ENCODE measurements at places on chromosomes 1 and 21.

DNA sequence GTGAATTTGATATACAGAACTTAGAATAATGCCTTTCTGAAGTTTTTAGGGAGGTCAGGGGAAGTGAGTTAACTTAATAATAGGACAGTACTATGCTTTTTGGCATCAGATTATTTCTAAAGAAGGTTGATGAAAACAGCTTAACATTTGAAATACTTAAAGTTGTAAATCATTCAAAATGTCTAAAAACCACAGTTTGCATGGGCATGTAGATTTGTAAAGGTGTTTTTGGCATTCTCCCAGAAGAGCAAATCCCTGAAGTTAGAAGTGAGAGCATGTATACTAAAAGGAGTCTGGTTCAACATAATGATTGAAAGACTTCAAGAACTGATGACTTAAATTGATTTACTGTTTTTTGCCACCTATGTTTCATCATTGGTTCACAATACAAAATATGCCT, 6.7 kb downstream of the DR1 start:
- no peak for DNase-seq

DNA sequence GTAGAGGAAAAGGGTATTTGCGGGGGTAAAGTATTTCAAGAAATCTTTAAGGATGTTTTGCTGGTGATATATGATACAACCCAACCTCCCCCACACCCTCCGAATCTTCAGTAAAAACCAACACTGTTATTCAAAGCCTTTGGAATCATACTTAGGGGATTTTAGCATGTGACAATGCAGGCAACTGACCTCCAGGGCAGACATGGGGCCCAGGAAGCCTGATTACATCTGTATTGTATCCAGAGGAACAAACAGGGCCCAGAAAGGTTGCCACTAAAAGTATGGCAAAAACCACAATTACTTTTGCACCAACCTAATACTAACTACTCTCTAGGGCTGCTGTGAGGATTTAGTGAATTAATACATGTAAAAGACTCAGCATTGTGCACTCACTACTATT, 43.9 kb upstream of the CNN3 start:
- peak; percentile 33 for DNase-seq

DNA sequence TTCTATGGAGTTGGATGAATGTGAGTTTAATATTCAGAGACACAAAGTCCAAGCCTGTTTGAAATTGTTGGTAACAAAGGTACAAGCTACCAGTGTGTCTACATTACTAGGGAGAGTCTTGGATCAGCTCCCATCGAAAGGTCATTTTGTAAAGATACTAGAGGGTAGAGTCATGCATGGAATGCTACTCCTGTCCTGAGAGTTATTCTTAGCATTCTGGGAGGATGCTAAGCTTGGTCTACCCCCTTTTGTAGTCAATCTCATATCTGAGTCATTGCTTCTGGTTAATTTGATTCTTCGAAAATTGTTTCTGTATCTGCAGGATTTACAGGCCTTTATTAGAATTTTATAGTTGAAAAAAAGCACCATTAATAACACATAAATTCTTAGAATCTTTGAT, 240.2 kb downstream of the ST6GALNAC3 start:
- DNase-seq = no peak

DNA sequence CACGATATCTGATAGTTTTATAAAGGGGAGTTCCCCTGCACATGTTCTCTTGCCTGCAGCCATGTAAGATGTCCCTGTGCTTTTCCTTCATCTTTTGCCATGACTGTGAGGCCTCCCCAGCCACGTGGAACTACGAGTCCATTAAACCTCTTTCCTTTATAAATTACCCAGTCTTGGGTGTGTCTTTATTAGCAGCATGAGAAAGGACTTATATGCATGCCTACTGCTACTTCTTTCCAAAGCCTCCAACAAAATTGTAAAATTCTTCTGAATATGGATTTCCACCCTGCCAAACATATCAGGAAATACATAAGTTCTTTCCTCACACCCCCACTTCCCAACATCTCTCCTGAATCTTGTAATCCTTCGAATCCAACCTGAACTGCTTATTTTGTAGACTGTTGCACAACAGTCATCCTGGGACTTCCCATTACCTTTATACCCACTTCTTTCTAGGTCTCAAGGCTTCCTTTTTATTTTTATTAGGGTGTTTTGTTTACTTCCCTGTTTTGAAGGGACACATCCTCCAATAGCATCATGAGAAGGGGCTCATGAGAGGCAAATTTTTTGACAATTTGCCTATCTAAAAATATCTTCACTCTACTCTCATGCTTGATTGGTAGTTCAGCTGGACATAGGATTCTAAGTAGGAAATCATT, 67.5 kb upstream of the MUTYH start:
- DNase-seq = no peak

GRCh38 chr1:223504741-223505140, 111.5 kb downstream of the CCDC185 start:
- no peak for DNase-seq

- no peak for DNase-seq
These were observed 70.4 kb upstream of the UBE2U start for GRCh38 chr1:64133036-64133435.

- no peak for DNase-seq
These were observed 8.7 kb downstream of the DNAJC6 start for GRCh38 chr1:65317866-65318653.

GRCh38 chr1:212827831-212828278, 19.6 kb downstream of the SPATA45 start:
- no peak for DNase-seq

- DNase-seq = no peak
These were observed 515.1 kb upstream of the PTBP2 start for GRCh38 chr1:96206451-96206850.

DNA sequence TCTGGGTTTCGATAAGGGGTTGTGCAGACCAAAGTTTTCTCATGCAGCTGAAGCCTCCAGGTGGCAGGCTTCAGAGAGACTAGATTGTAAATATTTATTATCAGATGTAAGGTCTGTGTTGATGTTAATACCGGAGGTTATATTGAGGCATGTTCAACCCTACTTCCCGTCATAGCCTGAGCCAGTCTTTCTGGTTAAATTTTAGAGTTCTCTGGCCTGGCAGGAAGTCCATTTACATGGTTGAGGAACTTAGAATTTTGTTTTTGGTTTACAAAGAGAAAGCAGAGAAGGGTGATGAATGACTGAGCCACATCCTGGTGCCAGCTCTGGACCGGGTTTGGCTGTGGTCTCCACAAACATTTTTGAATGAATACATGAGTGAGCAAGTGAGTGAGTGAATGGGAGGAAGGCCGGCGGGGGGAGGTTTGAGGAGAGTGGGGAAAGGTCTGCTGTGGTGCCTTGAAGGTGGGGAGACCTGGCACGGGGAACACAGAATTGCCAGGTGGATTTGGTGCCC, 218.5 kb downstream of the DISC1 start:
- no peak for DNase-seq

- DNase-seq = no peak
These were observed 5.2 kb downstream of the SUSD4 start for GRCh38 chr1:223358826-223359225.

- DNase-seq = no peak
These were observed 20.6 kb upstream of the PGD start for GRCh38 chr1:10378081-10378841.

DNA sequence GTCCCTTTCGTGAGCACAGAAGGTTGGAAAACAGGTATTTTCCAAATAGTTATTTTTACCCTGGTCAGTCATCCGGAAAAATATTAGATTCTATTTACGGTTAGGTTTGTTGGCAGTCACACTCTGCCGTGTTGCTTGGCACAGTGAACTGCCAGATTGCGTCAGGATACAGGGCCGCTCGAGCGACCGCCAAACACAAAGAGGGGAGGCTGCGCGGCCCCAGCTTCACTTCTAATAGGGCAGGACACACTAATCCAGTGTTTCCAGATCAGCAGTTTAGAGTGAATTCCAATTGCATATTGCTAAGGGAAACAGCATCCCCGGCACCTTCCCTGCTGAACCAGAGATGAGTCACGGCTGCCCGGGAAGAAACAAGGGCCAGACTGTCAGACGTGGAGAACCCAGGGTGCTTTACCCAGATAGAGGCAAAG, 22.9 kb downstream of the UMODL1 start:
- no peak for DNase-seq

DNA sequence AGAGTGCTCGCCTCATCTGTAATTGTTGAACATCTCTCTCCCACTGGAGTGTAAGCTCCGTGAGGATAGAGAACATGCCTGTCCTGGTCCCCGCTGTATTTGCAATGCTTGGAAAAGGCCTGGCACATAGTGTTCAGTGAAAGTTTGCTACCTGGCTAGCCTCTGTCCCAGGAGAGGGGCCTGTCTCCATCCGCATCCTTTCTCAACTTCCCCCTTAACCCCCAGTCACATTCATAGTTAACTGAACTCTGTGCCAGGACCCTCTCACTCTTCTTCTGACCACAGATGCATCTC, 15.2 kb downstream of the SPOCD1 start:
- DNase-seq = no peak

- no peak for DNase-seq
These were observed 149.8 kb upstream of the ARHGEF16 start for GRCh38 chr1:3304692-3305091.

DNA sequence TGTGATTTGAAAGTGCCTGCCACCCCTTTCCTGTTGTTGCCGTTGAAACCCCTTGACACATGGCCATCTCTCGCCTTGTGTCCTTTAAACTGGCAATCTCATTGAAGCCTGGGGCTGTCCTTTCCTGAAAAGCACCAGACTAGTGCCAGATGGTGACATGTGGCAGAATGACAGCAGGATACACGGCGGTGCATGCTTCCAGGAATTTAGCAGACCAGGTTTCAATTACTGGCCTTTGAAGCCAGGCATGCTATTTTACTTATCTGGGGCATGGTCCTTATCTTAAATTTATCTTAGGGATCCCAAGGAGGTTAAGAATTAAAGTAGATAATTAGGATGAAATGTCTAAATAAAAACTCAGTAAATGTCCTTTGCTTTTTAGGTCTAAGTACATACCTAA, 15.2 kb downstream of the PLPPR4 start:
- DNase-seq = no peak

GRCh38 chr1:14103878-14104430, 404.0 kb downstream of the PRDM2 start:
- DNase-seq = no peak

DNA sequence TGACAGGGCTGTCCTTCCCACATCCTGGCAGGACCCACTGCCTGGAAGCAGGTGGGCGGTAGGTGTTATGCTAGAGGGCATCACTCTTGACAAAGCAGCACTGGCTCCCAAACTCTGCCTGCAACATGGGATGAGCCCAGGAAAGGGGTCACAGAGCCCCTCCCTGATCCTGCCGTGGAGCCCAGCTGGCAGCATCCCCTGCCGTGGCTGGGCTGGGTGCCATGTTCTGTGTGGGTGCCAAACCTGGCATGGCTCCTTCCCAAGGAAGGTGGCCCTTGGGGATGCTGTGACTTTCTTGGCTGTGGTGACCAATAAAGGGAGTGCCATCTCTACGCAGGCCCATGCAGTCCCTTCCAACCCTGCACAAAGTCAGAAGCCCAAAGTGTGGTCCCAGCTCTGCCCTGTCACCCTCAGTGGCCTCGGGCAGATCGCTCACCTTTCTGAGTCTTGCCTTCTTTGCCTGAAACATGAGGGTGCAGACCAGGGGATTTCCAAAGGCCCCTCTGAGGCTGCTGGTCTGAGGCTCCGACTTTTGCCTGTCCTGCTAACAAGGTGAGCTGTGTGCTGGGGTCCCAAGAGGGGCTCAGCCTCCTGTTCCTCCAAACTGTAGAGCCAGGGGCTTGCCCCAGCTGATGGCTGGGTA, 6.0 kb downstream of the CDK18 start:
- no peak for DNase-seq

DNA sequence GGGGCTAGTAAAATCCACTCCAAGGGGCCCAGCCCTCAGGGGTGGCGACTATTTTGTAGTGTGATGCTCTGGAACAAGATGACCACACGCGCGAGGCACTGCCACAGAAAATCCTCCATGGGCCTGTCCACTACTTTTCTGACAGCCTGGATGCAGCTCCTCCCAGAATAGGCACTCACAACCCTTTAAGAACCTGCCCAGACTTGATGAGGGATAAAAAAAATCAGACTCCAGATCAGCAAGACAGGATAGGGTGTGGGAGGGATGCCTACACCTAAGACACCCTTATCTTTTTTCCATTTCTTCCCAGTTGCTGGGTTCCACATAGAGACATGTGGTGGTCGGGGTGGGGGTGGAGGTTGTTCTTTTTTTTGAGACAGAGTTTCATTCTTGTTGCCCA, 33.5 kb downstream of the PCAT6 start:
- DNase-seq = no peak

DNA sequence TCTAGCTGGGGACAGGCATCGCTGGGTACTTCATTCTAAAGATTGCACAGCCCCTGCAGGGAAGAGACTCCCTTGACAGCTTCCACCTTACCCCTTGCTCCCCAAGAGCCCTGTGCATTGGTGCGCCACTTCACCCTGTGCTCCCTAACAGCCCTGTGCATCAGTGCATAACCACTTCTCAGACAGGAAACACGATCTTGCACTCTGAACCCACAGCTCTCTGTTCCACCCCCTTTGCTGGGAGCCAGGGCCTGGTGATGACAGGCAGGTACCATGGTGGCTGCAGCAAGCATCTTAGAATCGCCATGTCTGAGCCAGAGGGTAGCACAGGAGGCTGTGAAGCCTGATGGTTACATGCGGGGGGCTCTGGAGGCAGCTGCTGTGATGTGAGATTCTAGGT, 5.0 kb downstream of the ALPL start:
- DNase-seq = no peak

- DNase-seq = no peak
These were observed 290.9 kb downstream of the LRRIQ3 start for GRCh38 chr1:73907051-73907450.

- DNase-seq = no peak
These were observed 33.6 kb downstream of the CD58 start for GRCh38 chr1:116537040-116537831.

DNA sequence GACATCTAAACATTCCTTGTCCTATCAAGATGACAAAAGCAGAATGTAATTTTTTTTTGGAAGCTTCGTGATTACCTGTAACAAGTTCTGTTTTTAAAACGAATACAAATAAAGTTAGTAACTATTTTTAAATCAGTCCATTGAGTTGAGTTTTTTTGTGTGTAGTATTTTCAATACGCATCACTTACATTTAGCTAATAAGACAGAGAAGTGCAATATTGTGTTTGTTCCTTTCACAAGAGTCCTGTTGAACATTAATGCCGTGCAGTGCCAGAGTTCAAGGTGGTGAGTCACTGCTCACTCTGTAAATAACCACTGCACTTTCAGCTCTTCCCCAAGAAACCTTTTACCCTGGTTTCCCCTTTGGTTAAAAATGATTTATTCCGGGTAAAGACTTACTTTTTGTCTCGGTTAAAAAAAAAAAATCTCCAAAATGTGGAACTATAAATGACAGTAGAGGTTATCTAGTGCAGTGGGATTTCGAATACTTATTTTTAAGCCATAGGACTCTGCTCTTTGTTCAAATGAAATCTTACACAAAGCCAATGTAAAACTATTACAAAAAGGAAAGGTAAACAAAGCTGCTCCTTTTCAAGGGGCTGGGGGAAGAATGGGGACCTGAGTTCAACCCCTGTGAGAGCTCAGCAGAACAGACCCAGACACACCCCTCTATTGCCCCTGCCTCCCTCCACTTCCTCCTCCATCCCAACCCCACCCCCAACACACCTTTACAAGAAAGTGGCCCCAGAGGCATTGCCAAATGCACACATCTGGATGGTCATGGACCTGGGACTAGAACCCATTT, 14.8 kb upstream of the NCMAP start:
- DNase-seq = no peak

GRCh38 chr1:151511636-151512215, 539 bp downstream of the CGN start:
- DNase-seq = peak; percentile 69

GRCh38 chr1:30381671-30382365, 341.6 kb downstream of the MATN1 start:
- DNase-seq = no peak
